Type B pancreatic cell (in vitro differentiated cells): ENCODE measurements at places on chromosomes 6 and 20. TPM values are rescaled to one million over a fixed set of nuclear protein-coding genes. Genes with fewer than 3 reads are reported as not detected.

DNA sequence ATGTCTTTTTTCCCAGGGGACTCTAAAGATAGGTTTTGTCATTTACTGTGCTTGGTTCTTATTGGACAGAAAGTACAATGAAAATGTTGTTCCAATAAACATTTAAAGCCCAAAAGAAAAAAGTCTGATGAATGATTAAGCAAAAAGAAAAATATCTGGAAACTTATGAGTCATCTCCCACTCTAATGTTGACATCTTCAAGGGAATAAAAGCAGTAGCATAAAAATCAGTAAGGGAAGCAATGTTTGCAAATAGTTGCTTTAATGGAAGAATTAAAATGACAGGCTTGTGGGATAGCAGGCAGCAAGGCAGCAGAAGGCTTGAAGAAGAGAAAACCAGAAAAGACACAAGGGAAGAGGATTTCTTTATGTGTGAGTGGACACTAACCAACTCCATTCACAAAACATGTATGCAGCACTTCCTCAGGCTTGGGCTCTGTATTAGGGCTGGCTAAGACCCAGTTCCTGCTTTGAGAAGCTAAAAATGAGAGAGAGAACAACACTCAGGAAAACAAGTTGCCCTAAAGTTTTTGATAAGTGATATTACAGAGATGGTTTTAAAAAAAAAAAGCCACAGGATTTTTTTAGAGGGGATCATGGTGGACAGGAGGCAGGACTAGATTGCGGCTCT, 263.2 kb upstream of the NT5E start:
- no peak for DNase-seq

HDGFL1 gene
- not detected in 2 replicates for total RNA-seq

ULBP1 gene
- total RNA-seq, result 0.48 and 8.2 TPM in 2 replicates

DNA sequence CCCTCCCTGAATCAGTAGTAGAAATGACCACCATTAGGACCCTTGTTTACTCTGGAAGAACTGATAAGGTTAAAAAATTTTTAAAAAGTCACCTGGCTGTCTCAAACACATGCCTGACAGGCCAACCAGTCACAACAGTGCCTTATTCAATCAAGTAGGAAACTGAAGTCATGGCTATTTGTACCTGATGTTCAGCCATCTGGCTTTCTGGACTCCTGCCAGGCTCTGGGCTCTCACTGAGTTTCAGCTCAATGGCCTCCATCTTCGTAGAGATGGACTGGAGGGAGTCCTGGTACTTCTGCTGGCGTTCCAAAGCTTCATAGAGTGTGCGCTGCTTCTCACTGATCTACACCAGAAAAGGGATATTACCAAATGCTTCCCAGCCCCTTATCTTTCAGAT, 343.8 kb downstream of the SYNE1 start:
- no peak for DNase-seq

DNA sequence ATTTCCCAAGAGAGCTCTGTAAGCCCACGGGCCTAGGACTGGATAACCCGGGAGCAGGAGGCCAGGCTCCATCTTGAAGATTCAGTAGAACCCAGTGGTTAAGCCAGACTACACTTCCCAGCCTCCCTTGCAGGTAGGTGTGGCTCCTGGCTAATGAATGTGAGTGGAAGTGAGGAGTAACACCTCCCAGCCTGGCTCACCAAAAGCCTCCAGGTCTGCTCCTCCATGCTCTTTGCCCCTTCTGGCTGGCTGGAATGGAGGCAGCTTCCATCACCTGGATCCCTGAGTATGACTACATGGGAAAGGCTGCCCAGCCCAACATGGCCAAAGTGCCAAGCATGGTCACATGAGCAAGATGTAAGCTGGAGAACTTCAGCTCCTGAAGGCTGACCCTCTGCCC, 9.7 kb downstream of the LRRN4 start:
- no peak for DNase-seq

SOBP gene
- 1.8 and 19.4 TPM in 2 replicates for total RNA-seq

RTN4IP1 gene
- total RNA-seq, result 7.1 and 8.6 TPM in 2 replicates

DNA sequence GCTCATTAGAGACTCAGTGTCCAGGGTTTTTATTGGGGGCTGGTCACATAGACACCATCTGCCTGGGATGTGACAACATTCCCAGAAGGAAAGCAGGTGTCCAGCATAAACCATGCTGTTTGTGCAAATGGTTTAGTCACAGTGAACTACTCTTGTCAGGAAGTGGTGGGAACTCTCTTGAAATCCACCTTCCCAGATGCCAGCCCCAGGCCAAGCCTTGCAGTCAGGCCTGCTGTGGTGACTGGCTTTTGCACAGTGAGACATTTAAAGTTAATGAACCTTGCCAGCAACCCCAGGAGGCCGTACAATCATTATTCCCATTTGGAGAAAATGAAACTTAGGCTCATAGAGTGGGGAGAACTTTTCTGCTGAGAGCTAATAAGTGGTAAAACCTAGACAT, 242.5 kb upstream of the KCNG1 start:
- DNase-seq, result no peak

HSPA1B gene
- 132 and 252 TPM in 2 replicates for total RNA-seq

DNA sequence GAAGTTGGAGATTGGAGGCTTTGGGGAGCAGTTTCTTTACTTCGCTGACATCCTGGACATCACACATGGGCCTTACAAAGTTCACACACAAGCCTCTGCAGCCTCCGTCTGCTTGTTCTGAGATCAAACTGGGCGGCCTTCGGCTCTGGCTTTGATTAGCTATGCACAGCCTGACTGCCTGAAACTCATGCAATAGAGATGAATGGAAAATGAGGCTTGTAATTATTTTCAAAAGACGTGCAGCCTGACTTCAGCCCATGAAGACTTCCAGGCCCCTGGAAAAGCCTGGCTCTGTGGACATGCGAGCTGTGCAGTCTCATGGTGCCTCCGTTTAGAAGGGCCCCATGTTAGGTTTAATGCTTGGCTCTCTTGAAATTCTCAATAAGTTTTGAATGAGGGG, 480.5 kb upstream of the SULF2 start:
- DNase-seq, result no peak

- no peak for DNase-seq
These were observed 64.0 kb upstream of the TFB1M start for GRCh38 chr6:155378276-155378675.

EPPIN gene
- 0.24 TPM in 1 of 2 replicates, not detected in the other for total RNA-seq

- DNase-seq, result no peak
These were observed 548.9 kb downstream of the CBLN4 start for GRCh38 chr20:55456316-55456940.

DNA sequence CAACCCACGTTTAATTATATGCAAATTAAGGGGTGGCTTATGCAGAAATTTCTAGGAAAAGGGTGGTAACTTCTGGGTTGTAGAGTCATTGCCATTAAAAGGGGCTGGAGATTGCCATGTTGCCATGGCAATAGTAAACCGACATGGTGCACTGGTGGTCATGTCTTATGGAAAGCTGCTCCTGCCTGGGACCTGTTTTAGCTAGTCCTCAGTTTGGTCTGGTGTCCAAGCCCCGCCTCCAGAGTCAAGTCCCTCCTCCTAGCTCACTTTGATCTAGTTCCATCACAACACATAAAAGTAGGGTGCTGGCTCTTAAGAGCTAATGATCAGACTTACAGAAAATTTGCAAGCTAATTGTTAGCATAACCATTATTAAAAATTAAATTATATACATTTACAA, 5.3 kb downstream of the SLC22A2 start:
- DNase-seq, result no peak

- no peak for DNase-seq
These were observed 11.0 kb upstream of the FILIP1 start for GRCh38 chr6:75504465-75505222.

GRCh38 chr20:32655903-32656512, 17.7 kb downstream of the C20orf203 start:
- no peak for DNase-seq

DNA sequence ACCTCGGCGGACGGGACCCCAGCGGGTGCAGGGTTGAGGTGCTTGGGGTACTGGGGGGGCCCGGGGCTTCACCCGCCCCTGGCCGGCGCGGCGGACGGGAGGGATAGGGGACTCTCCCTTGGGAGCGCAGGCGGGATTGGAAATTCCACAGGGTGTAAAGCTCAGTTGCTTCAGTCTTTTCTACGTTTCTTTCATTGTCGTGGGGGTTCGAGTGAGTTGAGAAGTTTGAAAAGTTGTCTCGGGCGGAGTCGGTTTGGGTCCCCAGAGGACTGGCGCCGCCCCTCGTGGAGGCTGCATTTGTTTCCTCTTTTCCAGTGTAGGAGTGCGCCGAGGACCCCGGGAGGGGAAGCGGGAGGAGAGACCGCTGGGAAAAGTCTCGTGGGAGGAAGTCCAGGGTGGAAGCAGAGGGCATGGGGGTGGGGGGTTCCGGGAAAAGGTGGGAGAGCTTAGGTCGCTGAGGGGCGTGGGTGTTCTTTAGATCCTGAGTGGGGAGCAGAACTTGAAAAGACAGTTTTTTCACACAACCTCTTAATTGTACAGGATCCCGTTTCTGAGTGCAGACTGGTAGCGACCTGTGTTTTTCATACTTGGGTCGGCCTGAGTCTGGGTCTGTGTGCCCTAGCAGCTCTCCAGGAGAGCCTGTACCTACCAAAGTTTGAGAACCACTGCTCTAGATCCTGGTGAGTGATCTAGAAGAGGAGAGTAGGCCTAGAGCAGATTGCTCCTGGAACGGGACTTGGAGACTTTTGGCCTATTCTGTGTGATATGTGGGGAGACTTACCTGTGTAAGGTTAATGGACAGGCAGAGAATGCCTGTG, 495 bp downstream of the FAM83B start:
- DNase-seq, result no peak
